ENCODE measurements at places on chromosomes 7 and 10. TPM values are rescaled to one million over a fixed set of nuclear protein-coding genes. Genes with fewer than 3 reads are reported as not detected.
A peak's percentile ranks its signal among the peaks of the same experiment; 100 is the strongest.

DNA sequence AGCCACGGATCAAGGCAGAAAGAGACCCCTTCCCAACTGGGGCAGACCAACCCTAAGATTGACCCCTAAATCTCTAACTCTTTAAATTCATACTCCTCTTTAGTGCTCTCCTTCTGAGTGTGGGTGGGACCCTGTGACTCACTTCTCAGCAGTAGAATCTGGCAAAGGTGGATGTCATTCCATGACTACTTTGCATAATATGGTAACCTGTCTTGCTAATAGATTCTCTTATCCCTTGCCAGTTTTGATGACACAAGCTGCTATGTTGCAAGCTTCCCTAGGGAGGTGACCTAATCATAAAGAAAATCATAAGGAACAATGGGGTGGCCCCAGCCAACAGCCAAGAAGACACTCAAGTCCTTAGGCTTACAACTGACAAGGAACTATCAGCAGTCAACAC, 155.4 kb upstream of the VWC2 start:
- no peaks in the 10 kb centered on the region for H3K4me1 ChIP-seq
- H3K27ac ChIP-seq: no peak overlapping the region
- H3K4me3 ChIP-seq: no peak overlapping the region
- DNase-seq: no peak

DNA sequence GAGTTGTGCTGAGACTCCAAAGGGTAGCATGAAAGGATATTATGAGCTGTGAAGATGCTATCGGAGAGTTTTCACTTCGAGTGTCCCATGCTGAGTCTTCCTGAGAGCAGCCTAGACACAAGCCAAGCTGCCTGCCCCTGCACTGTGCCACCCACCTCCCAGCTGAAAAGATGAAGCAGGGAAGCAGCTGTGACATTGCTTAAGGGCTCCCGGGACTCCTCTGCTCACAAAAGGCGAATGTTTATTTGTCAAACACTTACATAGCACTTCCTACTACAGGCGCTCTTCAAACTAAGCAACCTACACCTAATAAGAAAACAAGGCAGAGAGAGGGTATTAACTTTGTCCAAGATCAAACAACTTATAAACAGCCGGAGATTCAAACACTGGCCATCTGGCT, 95.6 kb downstream of the OSBPL3 start:
- peaks cover 53% of the 10 kb centered on the region for H3K4me1 ChIP-seq
- peaks cover 31% of the 10 kb centered on the region for H3K36me3 ChIP-seq
- H3K27ac ChIP-seq: peak overlapping the region; percentile 7
- no peak for DNase-seq
- H3K4me3 ChIP-seq: no peak overlapping the region

DNA sequence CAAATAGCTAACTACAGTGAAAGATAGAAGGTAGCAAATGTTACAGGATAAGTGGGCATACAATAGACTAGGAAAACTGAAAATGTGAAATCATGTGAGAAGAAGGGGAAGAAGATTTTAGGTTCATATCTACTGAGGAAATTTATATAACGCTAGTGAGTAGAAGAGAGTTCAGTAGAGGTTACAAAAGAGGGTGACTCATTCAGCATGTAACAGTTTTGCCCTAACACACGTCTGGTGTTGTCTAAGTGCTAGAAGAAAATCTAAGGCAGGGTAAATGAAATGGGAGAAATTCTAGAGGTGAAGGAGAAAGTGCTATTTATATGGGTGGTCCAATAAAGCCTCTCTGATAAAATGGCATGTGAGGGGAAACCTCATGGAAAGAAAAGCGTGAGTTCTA, 731.4 kb upstream of the POT1 start:
- DNase-seq: no peak
- H3K4me3 ChIP-seq: no peak overlapping the region
- no peaks in the 10 kb centered on the region for H3K27me3 ChIP-seq
- H3K4me1 ChIP-seq: no peaks in the 10 kb centered on the region
- no peak overlapping the region for H3K27ac ChIP-seq

GRCh38 chr10:44008270-44008916, 359.7 kb upstream of the ZNF32 start:
- peaks cover 10% of the 10 kb centered on the region for H3K4me1 ChIP-seq
- no peak overlapping the region for H3K4me3 ChIP-seq
- no peak for DNase-seq
- H3K27me3 ChIP-seq: peaks cover 2% of the 10 kb centered on the region
- H3K27ac ChIP-seq: no peak overlapping the region

- H3K27me3 ChIP-seq: no peaks in the 10 kb centered on the region
- DNase-seq: no peak
- H3K4me3 ChIP-seq: no peak overlapping the region
- no peaks in the 10 kb centered on the region for H3K4me1 ChIP-seq
- no peak overlapping the region for H3K27ac ChIP-seq
- no peaks in the 10 kb centered on the region for H3K36me3 ChIP-seq
Measured at GRCh38 chr10:121062115-121062514, 211.0 kb downstream of the WDR11 start.

- H3K27me3 ChIP-seq: no peaks in the 10 kb centered on the region
- no peak for DNase-seq
- H3K27ac ChIP-seq: no peak overlapping the region
Measured at GRCh38 chr7:2023877-2024566, 208.7 kb downstream of the MAD1L1 start.

DNA sequence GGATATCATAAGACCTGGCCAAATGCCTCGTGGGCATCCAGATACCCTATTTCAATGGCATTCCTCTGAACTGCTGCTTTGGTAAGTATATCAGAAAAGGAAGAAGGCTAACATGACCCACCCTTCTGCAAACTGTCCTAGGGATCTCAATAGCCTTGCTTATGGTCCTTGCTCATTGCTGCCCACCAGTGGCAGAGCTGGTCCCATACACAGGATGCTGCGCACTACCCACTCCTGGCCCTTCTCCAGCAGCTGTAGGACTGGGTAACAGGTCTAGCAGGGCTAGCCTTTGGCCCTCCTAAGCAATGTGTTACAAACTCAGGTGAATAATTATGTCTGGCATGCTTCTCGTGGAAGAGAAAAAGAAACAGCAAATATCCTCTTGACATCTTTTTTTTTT, 72.5 kb downstream of the C10orf90 start:
- H3K27ac ChIP-seq: no peak overlapping the region
- no peaks in the 10 kb centered on the region for H3K36me3 ChIP-seq
- H3K4me3 ChIP-seq: no peak overlapping the region
- no peaks in the 10 kb centered on the region for H3K4me1 ChIP-seq
- DNase-seq: peak; percentile 35

GRCh38 chr10:118209215-118209614, 132.9 kb downstream of the FAM204A start:
- H3K36me3 ChIP-seq: no peaks in the 10 kb centered on the region
- no peaks in the 10 kb centered on the region for H3K4me1 ChIP-seq
- H3K27ac ChIP-seq: no peak overlapping the region
- DNase-seq: no peak

DNA sequence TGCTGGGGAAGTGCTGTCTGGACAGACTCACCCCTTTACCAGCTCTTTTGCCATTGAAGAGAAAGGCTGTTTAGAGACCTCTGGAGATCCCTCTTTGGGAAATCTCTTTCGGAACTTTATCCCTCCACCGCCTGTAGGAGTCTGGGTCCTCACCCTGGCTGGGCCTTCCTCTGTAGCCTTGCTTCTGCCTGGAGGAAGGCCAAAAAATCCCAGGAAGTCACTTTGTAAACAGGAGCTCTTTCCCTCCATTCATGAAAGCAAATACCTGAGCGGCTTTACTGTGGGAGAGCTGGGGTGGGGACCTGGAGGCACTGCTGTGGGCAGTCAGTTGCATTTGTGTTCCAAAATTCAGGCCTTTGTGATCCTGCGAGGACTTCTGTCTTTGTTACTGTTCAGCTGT, 126.2 kb downstream of the KLF6 start:
- no peak for DNase-seq
- H3K27me3 ChIP-seq: peaks cover 21% of the 10 kb centered on the region
- H3K27ac ChIP-seq: no peak overlapping the region
- no peaks in the 10 kb centered on the region for H3K36me3 ChIP-seq
- peaks cover 12% of the 10 kb centered on the region for H3K4me1 ChIP-seq

DNA sequence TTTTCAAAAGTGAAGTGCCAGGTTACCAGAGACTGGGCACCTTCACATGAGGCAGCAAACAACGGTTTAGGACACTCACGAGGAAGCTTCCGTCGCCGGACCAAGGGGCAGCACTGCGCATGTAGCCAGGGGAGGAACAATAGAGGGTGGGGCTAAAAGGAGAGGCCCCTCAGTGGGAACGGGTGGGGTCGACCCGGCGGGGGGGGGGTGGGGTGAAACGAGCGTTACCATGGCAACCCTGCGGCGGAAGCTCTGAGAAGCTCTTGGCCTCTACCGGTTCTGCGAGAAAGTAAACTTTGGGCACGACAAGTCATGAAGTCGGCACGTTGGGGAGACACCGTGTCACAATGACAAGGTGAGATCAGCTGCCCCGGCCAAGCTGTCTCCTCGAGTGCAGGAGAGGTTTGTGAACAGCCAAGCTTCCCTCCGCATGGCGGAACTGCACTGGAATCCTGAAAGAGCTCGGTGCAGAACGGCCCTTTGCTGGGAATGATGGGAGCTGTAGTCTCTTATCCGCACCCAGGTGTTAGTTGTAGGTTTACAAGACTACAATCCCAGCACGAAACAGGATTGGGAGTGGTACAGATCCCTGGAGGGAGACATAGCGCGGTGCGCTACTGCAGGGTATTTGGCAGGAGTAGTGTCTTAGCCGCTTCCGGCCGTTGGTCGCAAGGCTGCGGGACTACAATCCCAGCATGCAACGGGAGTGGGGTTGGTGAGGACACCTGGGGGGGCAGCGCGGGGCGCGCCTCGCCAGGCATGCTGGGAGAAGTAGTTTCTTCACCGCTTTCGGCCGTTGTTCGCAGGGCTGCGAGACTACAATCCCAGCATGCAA, 72.8 kb upstream of the ZNF722 start:
- peak overlapping the region; percentile 82 for H3K4me3 ChIP-seq
- H3K27me3 ChIP-seq: no peaks in the 10 kb centered on the region

GRCh38 chr7:2157473-2158279, 75.1 kb downstream of the MAD1L1 start:
- no peaks in the 10 kb centered on the region for H3K4me1 ChIP-seq
- no peaks in the 10 kb centered on the region for H3K27me3 ChIP-seq
- no peak overlapping the region for H3K27ac ChIP-seq
- no peak overlapping the region for H3K4me3 ChIP-seq
- DNase-seq: no peak
- no peaks in the 10 kb centered on the region for H3K36me3 ChIP-seq

DNA sequence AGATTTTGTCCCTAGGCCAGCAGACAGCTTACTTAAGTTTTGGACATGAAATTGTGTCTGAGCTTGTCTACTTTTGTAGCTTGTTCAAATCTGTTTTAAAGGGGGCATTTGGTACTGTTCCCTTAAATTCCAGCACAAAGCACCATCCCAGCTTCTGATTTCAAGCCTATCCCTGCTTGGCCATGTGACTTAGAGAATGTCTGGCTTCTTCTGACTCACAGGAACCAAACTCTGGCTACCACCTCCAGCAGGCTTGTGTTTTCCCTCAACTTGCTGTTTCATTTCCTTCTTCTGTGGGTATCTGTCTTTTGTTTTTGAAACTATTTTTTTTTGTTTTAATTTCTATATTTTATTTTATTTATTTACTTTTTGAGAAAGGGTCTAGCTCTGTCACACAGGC, 97.9 kb upstream of the FZD8 start:
- H3K27ac ChIP-seq: no peak overlapping the region
- DNase-seq: no peak
- no peaks in the 10 kb centered on the region for H3K4me1 ChIP-seq

- no peak overlapping the region for H3K27ac ChIP-seq
- peaks cover 15% of the 10 kb centered on the region for H3K4me1 ChIP-seq
- H3K4me3 ChIP-seq: no peak overlapping the region
- no peaks in the 10 kb centered on the region for H3K27me3 ChIP-seq
- H3K36me3 ChIP-seq: peaks cover 34% of the 10 kb centered on the region
Measured at GRCh38 chr7:155710530-155710929, 66.1 kb downstream of the RBM33 start.

GRCh38 chr7:90484706-90485105, 15.3 kb downstream of the PTTG1IP2 start:
- DNase-seq: no peak
- no peak overlapping the region for H3K27ac ChIP-seq
- no peak overlapping the region for H3K4me3 ChIP-seq
- no peaks in the 10 kb centered on the region for H3K36me3 ChIP-seq
- peaks cover 15% of the 10 kb centered on the region for H3K27me3 ChIP-seq

- no peaks in the 10 kb centered on the region for H3K4me1 ChIP-seq
- peaks cover 1% of the 10 kb centered on the region for H3K27me3 ChIP-seq
- H3K4me3 ChIP-seq: no peak overlapping the region
- no peak for DNase-seq
- H3K36me3 ChIP-seq: no peaks in the 10 kb centered on the region
Measured at GRCh38 chr7:28758186-28758585, 199.9 kb downstream of the TRIL start.

Gene C10orf67
- 0.32 TPM for total RNA-seq

Gene TAS2R5
- total RNA-seq: 0.83 TPM

Gene HECTD2
- total RNA-seq: 2.7 TPM

Gene PLA2G12B
- not detected for total RNA-seq

Gene COBL
- total RNA-seq: not detected

Gene ANKRD1
- total RNA-seq: not detected

Gene MDH2
- total RNA-seq: 292 TPM

Gene HOXA7
- total RNA-seq: not detected

Gene GPR37
- not detected for total RNA-seq

Gene RSPH10B
- total RNA-seq: 0.59 TPM
